ENCODE measurements at places on chromosomes 7 and 10.

DNA sequence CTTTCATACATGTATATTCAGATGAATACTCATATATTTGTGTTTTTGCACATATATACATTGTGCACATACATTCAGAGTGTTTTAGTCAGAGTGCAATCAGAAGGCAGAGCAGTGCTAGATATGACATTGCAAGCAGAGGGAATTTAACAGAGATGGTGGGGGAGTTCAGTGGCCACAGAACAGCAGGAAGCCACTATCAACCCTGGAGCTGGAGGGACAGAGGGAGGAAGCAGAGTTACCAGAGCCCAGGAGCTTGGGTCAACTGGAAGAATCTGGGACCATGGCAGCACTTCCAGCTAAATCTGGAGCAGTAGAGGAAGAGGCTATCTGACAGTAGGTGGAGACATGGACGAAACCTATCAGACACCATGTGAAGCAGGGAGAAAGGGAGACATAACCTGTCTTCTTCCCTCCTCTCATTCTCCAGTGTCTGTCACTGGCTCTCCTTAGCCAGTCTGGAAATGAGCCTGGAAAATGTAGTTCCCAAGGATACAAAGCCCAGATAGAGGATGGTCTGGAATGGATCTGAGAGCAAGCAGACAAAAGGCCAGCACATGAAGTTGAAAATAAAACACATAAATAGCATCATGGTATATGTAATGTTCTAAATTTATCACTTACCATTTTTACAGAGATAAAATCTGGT is 33.6 kb upstream of the HERPUD2 start:
- no peak for DNase-seq

DNA sequence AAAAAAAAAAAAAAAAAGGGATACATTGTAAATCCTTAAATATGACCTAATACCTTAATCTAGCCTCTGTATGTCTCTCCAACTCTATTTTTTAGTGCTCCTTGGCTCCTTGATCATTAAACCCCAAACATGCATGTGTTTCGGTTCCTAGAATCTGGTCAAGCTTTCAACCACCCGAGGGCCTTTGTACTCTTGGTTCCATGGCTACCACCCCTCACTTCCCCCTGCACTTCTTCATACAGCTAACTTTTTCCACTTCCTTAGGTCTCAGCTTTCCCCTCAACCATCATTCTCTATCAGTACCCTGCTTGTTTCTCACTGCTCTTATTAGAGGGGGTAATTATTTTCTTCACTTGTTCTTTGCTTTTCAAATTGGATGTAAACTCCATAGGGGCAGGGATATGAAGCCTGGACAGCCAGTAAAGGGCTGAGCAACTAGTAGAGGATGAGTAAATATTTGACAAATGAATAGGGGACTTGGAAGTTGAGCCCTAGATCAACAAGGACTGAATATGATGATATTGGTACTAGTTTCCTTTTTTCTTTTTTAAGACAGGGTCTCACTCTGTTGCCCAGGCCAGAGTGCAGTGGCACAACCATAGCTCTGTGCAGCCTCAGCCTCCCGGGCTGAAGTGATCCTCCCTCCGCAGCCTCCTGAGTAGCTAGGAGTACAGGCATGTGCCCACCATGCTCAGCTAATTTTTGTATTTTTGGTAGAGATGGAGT is 4.3 kb upstream of the GDI2 start:
- DNase-seq, result no peak

DNA sequence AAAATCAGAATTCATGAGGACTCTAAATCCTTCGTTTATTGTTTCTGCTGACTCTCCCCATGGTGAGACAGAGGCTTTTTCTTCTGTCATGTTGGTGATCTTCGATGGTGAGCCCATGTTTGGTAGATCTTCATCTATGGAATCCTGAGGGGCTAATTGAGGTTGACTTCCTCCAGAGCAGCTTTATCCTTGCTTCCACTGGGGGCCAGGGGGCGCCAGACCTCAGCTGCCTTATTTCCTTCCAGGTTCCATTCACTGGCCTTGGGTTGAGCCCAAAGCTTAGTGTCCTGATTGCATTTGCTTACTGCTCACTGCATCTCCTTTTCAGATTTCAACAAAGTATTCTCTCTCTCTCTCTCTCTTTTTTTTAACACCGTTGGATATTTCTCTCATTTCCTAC is 80.7 kb downstream of the GCC1 start:
- peak; percentile 23 for DNase-seq

DNA sequence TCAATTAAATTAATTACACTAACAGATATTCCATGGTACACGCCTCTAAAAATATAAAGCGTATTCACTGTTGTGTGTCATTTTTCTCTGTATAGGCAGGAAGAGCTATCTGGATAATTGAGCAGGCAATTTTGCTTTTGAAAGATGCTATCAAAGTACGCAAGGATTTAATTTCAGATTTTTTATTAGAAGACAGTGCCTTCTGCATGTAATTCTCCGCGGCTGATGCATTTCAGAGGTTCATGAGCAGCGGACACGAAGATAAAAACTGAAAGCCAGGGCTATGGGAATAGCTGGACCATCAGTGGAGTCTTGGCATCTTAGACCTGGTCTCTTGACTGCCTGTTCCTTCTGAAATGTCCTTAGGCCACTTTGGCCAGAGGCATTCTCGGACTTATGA is 35.7 kb upstream of the SDK1 start:
- no peak for DNase-seq

- no peak for DNase-seq
Measured at GRCh38 chr10:49605939-49606509, 4.1 kb upstream of the SLC18A3 start.
